ENCODE measurements at places on chromosomes 12 and 14.

DNA sequence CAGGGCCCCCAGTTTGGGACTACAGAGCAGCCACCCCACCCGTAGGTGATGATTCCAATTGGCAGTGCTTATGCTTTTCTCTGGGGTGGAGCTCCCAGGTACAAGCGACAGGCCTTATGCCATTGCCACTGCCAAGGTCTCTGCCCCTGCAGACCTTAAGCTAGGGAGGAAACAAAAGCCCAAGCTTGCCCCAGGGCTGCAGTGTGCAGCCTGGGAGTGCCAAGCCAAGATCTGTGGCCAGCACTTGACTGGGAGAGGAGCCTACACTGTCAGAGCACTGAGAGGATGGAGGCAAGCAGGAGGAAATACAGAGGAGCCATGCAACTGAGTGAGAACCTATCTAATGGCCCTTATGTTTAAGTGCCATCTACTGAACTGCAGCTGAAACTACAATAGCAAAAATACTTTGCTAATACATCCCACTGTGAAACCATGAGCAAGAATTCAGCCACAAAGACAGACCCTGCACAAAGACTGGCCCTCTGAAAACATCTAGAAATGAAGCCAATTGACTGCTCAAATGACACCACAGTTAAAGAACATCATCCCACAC lies 17.7 kb upstream of the ASCL1 start:
- DNase-seq, result no peak

- DNase-seq, result no peak
These were observed 10.4 kb upstream of the NRIP2 start for GRCh38 chr12:2845280-2845679.

- no peak for DNase-seq
These were observed 189.9 kb upstream of the PELI2 start for GRCh38 chr14:55928276-55928675.

DNA sequence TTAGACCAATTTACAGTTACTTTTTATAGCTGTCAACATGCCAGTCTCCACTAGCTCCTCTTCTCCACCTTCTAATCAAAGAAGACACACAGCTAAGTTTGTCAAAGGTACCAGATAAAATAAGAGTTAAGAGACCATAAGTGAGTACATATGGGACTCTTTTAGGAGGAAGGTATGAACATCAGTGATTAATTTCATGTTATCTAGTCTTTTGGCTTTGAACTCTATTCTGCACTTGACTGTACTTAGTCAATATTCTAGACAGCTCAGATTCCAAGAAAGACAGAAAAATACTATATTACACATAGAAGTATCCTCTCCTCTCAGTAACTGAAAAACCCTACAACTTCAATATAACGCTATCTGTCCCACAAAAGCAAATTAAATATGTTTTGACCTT lies 28.1 kb downstream of the CAPRIN2 start:
- no peak for DNase-seq

DNA sequence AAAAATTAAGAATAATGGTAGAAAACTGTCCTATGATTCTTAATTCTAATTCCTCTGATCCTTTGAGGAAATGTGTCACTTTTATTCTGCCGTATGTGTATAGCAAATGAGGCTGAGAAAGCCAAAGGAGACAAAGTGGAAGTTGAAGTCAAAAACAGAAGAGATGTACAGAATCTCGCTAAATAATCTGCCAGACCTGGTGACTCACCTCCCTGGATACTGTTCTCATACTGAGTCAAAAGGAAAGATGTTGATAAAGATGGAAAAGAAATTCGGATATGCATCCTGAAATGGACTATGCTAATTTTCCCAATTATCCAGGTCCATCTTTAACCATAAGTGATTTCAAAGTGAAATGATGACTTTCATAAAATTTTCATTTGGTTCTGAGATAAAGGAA lies 92.5 kb downstream of the DUSP6 start:
- no peak for DNase-seq

GRCh38 chr12:10001171-10001776 lies 2.4 kb upstream of the CLEC1B start:
- no peak for DNase-seq

DNA sequence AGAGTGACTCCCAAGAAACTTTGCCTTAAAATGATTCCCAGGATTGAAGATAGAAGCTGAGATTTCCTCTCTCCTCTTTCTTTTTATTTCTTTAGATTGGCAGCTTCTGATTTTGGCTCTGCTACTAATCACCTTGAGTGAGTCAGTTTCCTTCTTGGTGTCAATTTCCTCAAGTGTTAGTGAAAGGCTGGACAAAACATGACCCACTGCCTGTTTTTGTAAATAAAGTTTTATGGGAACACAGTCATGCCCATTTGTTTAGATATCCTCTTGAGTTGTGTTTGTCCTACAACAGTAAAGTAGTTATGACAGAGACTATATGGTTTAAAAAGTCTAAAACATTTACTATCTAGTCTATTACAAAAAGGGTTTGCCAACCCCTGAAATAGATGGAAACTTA lies 227.2 kb upstream of the TBX3 start:
- DNase-seq, result no peak

- DNase-seq, result no peak
These were observed 707.5 kb upstream of the TMEM132C start for GRCh38 chr12:127559349-127560040.

DNA sequence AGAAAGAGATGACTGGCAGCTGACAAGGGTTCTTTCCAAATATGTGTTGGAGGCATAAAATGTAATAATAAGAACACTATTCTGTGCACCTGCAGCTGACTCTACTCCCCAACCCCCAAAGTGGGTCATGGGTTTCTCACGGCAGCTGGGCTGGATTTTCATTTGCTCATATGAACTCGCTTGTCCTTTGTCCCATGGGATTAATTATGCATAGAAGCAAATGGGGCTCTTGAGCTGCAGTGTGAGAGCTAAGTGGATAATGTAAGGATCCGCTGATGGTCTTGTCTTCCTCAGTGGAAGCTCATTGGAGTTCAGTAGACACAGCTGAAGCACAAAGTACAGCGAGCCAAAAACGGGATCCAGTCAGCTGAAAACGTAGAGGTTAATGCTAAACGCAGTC lies 46.3 kb downstream of the TTC8 start:
- no peak for DNase-seq

- no peak for DNase-seq
These were observed 4.1 kb downstream of the TSPAN11 start for GRCh38 chr12:30930641-30931040.

- DNase-seq, result no peak
These were observed 30.6 kb upstream of the TMX1 start for GRCh38 chr14:51209457-51209856.

DNA sequence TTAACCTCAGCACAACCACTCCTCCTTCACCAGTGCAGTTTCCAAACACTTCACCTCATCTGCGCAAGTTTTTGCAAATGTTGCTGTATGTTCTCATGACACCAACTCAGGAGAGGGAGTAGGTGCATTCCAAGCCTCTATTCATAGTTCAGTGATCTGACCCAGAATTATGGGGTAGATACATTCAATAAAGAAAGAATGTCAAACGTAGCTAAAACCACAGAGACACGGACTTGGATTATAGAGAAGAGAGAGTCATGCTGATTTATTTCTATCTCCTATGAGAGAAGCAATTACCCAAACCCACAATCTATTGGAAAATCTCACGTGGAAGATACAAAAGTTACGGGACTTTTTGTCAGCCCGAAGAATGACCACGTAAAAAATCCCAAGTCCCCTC lies 1006.0 kb upstream of the TMEM132C start:
- no peak for DNase-seq

- peak; percentile 39 for DNase-seq
These were observed 104.6 kb downstream of the GALC start for GRCh38 chr14:87888136-87888999.

GRCh38 chr12:122795807-122796206 lies 21.4 kb downstream of the CCDC62 start:
- DNase-seq, result no peak

GRCh38 chr12:124645530-124646244 lies 78.3 kb upstream of the NCOR2 start:
- no peak for DNase-seq

DNA sequence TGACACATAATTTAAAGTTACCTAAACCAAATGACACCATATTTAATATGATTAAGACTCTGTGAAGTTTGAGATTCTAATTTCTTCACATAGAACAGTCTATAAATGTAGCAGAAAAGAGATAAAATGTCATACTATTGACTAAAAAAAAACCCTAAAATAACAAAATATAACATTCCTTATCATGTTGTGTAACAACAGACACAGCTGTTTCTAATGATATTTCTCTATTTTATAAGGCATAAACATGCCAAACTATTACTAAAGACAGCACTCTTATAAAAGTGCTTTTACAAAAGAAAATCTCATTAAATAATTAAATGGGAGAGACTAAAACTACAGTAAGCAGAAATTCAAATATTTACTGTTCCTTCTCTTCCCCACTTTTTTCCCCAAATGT lies 49.4 kb downstream of the NOVA1 start:
- DNase-seq, result no peak

DNA sequence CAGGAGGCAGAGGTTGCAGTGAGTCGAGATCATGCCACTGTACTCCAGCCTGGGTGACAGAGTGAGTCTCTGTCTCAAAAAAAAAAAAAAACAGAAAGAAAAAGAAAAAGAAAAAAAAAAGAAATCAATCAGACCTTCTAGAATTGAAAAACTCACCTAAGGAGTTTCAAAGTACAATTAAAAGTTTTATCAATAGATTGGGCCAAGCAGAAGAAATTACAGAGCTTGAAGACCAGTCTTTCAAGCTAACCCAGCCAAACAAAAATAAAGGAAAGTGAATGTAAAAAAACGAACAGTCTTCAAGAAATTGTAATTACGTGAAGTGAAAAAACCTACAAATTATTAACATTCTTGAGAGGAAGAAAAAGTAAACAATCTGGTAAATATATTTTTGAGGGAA lies 93.0 kb downstream of the IPO8 start:
- DNase-seq, result no peak

DNA sequence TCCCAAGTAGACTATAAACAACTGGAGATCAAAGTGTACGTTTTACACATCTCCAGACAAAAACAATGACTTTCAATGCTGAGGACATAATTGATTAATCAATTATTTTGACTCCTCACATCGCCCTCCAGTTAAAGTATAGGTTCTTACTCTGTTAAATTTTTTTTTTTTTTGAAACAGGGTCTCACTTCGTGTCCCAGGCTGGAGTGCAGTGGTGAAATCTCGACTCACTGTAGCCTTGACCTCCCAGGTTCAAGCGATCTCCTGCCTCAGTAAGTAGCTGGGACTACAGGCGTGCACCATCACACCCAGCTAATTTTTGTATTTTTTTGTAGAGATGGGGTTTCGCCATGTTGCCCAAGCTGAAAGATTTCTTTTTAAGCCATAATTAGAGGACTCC lies 938 bp upstream of the CCNB1IP1 start:
- no peak for DNase-seq

GRCh38 chr14:67784244-67784823 lies 32.1 kb downstream of the ZFYVE26 start:
- DNase-seq, result no peak

DNA sequence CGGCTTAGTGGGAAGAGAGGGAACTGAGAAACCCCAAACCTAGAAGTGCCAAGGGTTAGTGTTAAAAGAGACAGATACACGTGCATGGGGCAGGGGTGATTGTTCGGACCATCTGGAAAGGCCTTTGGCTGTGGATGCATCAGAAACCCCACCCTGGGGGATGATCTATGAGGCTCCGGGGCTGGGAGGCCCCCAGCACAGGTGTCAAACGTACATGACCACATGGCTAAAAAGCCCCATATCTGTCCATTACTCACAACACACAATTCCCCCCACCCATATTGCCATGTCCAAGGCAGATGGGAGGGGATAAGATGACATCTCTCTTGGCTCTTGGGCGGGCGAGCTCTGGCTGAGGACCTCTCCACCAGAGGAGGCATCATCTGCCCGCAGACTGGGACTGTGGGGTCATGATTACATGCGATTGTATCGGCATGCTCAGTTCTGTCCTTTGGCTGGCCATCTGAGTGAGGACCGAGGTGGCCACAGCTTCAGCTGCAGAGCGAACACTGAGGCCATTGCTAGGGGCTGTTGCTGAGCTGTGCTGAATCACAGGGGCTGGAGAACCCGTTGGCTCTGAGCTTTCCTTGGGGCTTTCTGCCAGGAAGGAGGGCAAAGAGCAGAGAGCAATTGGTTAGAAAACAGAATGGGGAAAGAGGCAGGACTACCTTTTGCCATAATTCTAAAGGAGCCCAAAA lies 9.6 kb upstream of the NPFF start:
- no peak for DNase-seq

DNA sequence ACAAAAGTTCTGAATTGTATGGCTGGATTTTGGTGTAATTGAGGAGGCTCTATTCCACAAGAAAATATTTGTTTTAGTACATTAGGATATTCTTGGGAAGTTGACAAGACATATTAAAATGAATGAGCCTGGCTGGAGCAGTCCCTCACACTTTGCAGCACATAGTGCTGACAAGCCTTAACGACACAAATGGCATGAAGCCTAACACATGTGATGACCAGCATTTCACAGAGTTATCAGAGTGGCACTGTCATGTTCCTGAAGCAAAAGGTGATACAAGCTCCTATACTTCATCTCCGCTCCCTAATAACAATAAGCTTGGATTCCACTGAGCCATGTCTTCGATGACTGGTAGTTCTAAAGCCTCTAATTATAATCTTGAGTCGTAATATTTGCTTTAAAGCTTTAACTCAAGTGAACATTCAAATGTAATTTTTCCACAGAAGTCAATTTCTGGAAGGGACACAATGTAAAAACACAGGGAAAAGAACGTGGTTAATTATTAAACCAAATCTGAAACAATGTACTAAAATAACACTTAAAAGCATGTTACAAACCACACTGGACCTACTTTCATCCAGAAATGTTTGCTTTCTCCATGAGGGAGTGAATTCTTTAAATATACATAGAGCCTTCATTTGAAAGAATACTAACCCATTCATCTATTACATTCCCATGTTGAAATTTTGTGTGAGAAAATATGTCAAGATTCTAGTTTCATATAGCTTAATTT lies 49.6 kb downstream of the GRIP1 start:
- DNase-seq, result no peak

DNA sequence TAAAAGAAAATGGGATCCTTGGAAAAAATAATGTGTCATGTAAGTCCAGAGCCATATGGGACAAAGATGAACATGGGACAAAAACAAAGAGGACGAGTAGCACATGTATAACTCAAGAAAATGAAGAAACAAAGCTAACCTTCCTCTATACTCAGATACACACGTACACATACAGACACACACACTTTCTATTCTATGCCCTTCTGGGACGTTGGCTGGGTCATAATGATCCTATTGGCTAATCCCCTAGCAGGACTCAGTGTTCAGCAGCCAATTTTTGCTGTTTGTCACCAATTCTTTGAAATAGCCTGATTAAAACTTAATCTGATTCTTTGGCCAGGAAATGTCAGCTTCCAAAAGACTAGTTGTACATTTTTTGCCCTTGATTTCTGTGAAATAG lies 189.4 kb upstream of the FOXG1 start:
- no peak for DNase-seq

DNA sequence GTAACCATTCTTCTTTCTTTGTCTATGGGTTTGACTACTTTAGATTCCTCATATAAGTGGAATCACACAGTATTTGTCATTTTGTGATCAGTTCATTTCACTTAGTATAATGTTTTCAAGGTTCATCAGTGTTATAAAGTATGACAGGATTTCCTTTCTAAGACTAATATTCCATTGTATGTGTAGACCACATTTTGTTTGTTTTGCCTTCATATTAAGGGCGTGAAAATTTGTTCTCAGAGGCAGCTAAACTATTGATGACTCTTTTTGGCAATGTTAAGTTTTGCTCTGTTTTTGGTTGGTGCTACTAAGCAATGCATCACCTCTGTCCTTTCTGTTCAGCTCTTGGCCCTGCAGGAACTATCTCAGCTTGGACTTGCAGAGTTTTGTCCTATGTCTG lies 1.7 kb upstream of the KLRG1 start:
- DNase-seq, result no peak

GRCh38 chr12:42255866-42256261 lies 17.8 kb upstream of the YAF2 start:
- no peak for DNase-seq
